ENCODE measurements at places on chromosomes 11 and 22.

GRCh38 chr22:35997438-35997837 lies 31.2 kb downstream of the RBFOX2 start:
- peaks cover 39% of the 10 kb centered on the region for H3K4me1 ChIP-seq
- H3K4me3 ChIP-seq, result no peak overlapping the region
- no peaks in the 10 kb centered on the region for H3K27me3 ChIP-seq
- H3K36me3 ChIP-seq, result peaks cover 11% of the 10 kb centered on the region
- no peak overlapping the region for H3K27ac ChIP-seq

DNA sequence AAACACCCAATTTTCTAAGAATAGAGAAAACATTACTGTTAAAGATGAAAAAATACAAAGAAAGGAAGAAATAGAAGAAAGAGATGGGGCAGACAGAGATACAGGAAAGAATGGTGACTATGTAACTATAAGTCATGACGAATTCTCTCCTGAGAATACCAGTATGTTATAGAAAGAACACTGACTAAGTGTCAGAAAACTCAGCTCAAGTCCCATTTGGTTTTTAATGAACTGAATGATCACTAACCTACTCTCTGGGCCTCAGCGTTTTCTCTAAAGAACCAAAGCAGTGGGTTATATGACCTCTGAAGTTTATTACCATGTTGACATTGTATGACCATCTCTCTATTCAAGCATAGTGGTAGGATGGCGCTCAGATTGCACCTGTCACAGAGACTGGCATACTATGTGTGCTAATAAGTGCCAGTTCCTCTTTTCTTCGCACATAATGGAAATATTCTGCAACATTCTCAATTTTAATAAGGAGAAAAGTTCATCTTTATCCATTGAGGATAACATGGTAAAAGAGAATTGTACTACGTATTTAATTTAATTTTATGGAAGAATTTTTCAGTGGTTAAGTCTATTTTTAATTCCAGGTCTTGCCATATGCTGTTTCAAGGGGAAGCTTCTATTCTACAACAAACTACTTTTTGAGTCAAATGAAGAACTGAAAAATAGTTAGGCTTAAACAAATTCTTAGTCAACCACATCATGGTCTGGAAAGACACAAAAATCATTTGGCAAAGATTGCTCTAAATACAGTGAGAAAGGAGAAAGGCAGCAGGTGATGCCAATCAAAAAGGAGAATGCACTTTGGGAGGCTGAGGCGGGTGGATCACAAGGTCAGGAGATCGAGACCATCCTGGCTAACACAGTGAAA lies 25.0 kb upstream of the EED start:
- H3K4me1 ChIP-seq, result peaks cover 9% of the 10 kb centered on the region
- H3K4me3 ChIP-seq, result no peak overlapping the region
- H3K27ac ChIP-seq, result no peak overlapping the region
- no peak for DNase-seq
- H3K36me3 ChIP-seq, result peaks cover 4% of the 10 kb centered on the region
- peaks cover 2% of the 10 kb centered on the region for H3K27me3 ChIP-seq

DNA sequence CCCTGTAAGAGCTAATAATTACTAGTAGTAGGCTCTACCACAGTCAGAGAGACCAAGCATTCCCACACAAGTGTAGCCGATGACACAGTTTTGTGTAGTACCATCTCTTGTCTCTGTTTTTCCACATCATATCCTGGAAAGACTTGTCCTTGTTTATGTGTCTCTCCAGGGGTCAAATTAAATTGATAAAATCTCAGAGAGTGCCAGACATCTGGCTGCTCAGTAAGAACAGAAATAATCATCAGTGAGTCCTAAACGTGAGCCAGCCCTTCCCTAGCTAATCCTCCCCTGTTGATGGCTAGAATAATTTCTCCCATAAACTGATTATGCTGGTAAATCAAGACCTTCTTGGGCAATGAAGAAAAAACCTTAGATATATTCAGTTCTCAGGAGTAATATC lies 111.4 kb upstream of the GRAMD1B start:
- DNase-seq, result no peak
- H3K36me3 ChIP-seq, result no peaks in the 10 kb centered on the region
- no peak overlapping the region for H3K27ac ChIP-seq
- no peak overlapping the region for H3K4me3 ChIP-seq

DNA sequence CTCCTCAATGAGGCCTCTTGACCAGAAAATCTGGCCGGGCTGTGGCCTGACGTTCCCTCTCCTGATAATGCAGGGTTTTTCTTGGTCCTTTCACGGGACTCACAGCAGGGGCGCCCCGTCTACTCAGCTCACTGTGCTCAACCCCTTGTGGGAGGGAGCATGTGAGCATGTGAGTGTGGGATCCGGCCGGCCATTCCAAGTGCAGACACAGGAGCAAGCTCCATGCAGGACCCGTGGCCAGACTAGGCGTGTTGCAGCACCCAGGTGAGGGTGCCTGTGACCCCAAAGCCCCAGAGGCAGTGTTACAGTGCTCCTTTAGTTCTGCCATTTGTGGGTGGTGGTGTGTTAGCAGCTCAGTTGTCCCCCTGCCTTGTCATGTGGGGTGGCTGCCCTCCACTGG lies 18.0 kb downstream of the DHCR7 start:
- H3K27ac ChIP-seq, result no peak overlapping the region
- no peak overlapping the region for H3K4me3 ChIP-seq
- 0 out of 2 replicates have a peak, but pooled peaks cover 3% of the 10 kb centered on the region for H3K4me1 ChIP-seq
- no peaks in the 10 kb centered on the region for H3K27me3 ChIP-seq
- no peak for DNase-seq

DNA sequence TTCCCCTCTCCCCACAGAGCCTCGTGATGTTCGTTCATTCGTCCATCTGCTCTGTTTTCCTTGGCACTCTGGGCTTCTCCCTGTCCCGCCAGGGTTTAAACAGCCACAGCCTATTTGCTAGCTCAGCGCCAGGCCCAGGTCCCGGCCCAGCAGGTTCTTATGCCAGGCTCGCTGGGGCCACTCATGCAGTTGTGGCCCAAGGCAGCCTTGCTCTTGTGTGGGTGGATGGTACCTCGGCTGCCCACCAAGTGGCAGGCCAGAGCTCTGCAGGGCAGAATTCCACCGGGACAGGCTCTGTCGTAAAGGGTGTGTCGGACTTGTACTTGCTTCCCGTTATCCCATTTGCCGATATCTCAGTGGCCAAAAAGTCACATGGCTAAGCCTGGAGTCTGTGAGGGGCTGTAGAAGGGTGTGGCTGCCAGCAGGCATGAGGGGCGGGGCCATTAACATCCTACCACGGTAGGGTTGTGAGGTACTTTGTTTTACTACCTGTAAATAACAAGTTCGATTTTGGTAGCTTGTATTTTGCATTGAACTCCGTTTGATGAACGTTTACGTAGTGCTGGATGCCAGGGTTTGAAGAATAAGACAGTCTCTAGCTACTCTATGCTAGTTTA lies 7.9 kb downstream of the FAM118A start:
- H3K27ac ChIP-seq, result peak overlapping the region; percentile 40
- H3K27me3 ChIP-seq, result no peaks in the 10 kb centered on the region
- H3K4me1 ChIP-seq, result peaks cover 28% of the 10 kb centered on the region
- peaks cover 4% of the 10 kb centered on the region for H3K36me3 ChIP-seq

GRCh38 chr11:122871302-122871701 lies 11.3 kb upstream of the JHY start:
- H3K27me3 ChIP-seq, result no peaks in the 10 kb centered on the region
- no peak overlapping the region for H3K4me3 ChIP-seq
- DNase-seq, result no peak
- no peaks in the 10 kb centered on the region for H3K4me1 ChIP-seq
- H3K27ac ChIP-seq, result no peak overlapping the region
- H3K36me3 ChIP-seq, result no peaks in the 10 kb centered on the region

- peaks cover 29% of the 10 kb centered on the region for H3K27me3 ChIP-seq
- H3K36me3 ChIP-seq, result 0 out of 2 replicates have a peak, but pooled peaks cover 3% of the 10 kb centered on the region
- DNase-seq, result no peak
- H3K4me1 ChIP-seq, result peaks cover 54% of the 10 kb centered on the region
- H3K4me3 ChIP-seq, result peak overlapping the region; percentile 77
These were observed 1337.8 kb downstream of the BRD1 start for GRCh38 chr22:48489551-48490499.

DNA sequence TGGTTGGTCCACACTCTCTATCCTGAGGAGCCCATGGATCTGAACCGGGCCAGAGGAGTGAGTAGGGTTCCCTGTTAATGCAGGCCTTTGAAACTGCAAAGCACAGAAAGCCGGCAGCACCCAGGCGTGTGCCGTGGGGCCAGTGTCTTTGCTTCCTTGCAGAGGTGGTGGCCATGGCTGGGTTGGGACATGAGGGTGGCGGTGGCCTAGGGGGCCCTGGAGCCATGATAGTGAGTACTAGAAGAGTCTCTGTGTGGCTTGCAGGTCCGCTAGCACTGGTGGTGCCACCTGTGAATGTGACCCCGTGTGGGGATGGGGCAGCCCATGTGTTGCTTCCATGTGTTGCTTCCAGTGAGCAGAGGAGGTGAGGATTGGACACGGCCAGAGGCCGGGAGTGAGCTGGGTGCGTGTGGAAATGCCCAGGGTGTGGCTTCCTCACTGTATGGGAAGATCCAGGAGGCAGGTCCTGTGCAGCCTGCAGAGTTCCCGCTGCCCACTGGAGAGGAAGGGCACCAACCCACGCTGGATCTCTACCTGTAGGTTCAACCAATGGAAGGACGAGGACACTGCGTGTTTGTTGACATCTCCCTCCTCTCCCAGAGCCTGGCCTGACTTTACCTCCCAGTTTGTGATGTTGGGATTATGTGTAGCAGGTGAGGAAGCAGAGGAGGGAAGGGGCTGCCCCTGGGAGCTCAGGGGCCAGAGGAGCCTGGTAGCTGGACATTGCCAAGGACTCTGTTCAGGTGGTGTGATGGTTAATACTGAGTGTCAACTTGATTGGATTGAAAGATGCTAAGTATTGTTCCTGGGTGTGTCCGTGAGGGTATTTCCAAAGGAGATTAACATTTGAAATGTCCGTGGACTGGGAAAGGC lies 796.6 kb downstream of the TBC1D22A start:
- H3K4me1 ChIP-seq, result 0 out of 2 replicates have a peak, but pooled peaks cover 3% of the 10 kb centered on the region
- no peak overlapping the region for H3K4me3 ChIP-seq
- H3K27ac ChIP-seq, result no peak overlapping the region

DNA sequence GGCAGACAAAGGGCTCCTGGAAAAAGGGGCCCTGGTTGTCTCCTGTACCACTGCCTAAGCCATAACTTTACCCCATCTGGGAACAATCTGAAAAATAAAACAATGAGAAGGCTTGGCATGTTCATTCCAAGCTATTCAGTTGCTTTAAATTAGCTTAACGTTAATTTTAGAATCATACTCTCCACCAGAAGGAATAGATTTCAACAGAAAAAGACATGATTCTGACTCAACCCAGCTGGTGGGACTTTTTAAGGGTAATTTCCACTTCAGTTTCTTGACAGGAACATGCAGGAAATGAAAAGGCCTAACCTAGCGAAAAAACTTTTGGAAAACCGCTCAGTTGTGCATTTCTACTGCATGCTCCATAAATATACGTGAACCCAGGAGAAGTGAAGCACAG lies 7.9 kb downstream of the SF3A1 start:
- H3K36me3 ChIP-seq, result peaks cover 71% of the 10 kb centered on the region
- no peaks in the 10 kb centered on the region for H3K27me3 ChIP-seq
- no peak for DNase-seq
- H3K27ac ChIP-seq, result no peak overlapping the region

DNA sequence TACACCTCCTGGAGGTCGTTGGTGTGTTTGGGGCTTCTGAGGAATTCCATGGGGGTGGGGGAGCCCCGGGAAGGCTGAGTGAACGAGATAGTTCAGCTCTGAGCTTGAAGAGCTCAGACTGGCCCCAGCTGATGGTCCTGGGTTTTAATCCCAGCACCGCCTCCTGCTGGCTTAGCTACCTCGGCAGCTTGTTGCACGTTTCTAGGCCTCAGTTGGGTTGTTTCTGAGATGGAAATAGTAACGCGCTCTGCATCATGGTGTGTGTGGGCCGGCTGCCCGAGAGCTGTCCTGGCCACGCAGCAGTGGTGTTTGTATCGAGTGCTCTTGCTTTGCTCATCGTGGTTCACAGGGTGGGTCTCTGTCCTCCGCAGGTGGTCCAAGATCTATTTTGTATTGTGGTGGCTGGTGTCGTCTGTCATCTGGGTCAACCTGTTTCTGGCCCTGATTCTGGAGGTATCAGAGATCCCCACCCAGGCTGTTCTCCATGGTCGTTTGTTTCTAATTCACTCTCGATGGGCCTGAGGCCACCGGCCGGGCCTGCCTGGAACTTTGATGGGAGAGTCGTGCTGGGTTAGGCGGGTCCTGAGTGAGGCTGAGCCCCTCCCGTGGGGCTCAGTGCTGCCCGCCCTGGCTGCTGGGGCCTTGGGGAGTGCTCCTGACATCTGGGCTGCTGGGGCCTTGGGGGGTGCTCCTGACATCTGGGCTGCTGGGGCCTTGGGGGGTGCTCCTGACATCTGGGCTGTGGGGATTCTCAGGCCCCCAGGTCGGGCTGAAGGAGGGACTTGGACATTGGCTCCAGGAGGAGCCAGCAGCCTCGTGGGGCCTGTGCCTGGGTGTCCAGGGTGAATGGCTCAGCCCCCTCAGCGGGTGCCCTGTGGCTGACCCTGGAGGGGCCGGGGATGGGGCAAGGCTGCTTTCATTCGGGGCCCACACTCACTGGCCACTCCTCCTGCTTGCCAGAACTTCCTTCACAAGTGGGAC lies 37.7 kb downstream of the TPCN2 start:
- peaks cover 25% of the 10 kb centered on the region for H3K36me3 ChIP-seq
- H3K27me3 ChIP-seq, result no peaks in the 10 kb centered on the region
- H3K4me3 ChIP-seq, result no peak overlapping the region
- DNase-seq, result peak; percentile 35
- peak overlapping the region; percentile 63 for H3K27ac ChIP-seq
- H3K4me1 ChIP-seq, result peaks cover 2% of the 10 kb centered on the region

GRCh38 chr22:24550028-24550901 lies 4.7 kb downstream of the GUCD1 start:
- H3K4me3 ChIP-seq, result no peak overlapping the region
- DNase-seq, result no peak
- peaks cover 14% of the 10 kb centered on the region for H3K4me1 ChIP-seq
- no peaks in the 10 kb centered on the region for H3K27me3 ChIP-seq
- peaks cover 25% of the 10 kb centered on the region for H3K36me3 ChIP-seq

- H3K27ac ChIP-seq, result no peak overlapping the region
- H3K36me3 ChIP-seq, result peaks cover 70% of the 10 kb centered on the region
- no peak overlapping the region for H3K4me3 ChIP-seq
- DNase-seq, result no peak
- no peaks in the 10 kb centered on the region for H3K27me3 ChIP-seq
- no peaks in the 10 kb centered on the region for H3K4me1 ChIP-seq
These were observed 44.1 kb downstream of the USP28 start for GRCh38 chr11:113831314-113831713.

- no peak overlapping the region for H3K27ac ChIP-seq
- no peak for DNase-seq
- H3K4me3 ChIP-seq, result no peak overlapping the region
- H3K36me3 ChIP-seq, result peaks cover 14% of the 10 kb centered on the region
These were observed 390.6 kb downstream of the GUCY1A2 start for GRCh38 chr11:106627694-106628093.

- peaks cover 36% of the 10 kb centered on the region for H3K4me1 ChIP-seq
- no peaks in the 10 kb centered on the region for H3K36me3 ChIP-seq
- H3K27me3 ChIP-seq, result peaks cover 9% of the 10 kb centered on the region
- H3K27ac ChIP-seq, result peak overlapping the region; percentile 8
These were observed 740 bp downstream of the EML3 start for GRCh38 chr11:62611705-62612365.

Data from WTC11 (cell line).